Activated CD4-positive, alpha-beta T cell treated with anti-CD3 and anti-CD28 coated beads, Interleukin-2, amount 10 ng/mL, durations not matched to agents 7 days and 5 days (primary cell): ENCODE measurements at places on chromosomes 3 and 15.

DNA sequence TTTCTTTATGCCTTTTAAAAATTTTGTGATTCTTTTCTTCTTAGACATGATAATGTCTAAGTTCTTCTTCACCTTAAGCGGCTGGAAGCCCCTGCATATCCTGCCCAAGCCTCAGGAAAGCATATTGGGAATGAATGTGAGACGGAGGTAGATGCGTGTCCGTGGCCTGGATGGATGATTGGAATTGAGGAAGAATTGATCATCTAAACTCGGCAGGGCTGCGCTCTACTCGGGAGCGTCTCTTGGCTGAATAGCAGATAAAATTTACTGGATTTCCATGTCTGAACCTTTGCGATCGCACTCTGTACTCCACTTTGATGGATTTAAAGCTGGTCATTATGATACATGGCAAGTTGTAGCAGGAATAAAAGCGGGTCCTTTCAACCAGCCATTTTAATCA lies 406.7 kb upstream of the ONECUT1 start:
- DNase-seq = no peak

DNA sequence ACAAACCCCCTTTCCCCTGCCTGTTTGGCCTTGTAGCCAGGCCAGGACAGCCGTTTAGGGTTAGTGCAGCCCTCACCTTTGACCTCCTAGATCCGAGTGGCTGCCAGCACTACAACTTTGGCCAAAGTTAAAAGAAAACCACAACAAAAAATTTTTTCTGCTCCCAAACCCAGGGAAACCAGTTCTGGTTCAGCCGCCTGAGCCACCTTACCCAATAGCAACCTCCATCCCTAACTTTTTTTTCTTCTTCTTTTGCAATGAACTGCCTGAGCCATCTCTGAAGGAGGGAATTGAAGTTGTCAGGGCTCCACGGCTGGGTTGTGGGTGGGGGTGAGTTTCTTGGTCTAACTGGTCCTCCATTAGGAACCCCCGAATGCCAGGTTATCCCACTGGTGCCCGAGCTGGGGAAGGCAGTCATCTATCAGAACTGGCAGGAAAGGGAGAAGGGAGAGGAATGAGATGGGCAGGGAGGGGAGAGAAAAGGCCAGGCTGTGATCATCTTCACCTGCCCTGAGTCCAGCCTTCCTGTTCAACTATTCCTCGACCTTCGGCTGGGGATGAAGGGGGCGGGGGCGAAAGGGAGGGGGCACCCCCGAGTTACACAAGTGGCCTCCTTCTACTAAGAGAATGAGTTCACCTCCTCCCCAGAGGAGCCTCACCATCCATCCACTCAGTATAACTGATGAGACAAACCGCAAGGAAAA lies 6.2 kb upstream of the NR2F2 start:
- no peak for DNase-seq

GRCh38 chr3:139836698-139837464 lies 98.1 kb upstream of the CLSTN2 start:
- no peak for DNase-seq

- DNase-seq = no peak
Observed at GRCh38 chr15:66429117-66429516, 42.4 kb downstream of the MAP2K1 start.

DNA sequence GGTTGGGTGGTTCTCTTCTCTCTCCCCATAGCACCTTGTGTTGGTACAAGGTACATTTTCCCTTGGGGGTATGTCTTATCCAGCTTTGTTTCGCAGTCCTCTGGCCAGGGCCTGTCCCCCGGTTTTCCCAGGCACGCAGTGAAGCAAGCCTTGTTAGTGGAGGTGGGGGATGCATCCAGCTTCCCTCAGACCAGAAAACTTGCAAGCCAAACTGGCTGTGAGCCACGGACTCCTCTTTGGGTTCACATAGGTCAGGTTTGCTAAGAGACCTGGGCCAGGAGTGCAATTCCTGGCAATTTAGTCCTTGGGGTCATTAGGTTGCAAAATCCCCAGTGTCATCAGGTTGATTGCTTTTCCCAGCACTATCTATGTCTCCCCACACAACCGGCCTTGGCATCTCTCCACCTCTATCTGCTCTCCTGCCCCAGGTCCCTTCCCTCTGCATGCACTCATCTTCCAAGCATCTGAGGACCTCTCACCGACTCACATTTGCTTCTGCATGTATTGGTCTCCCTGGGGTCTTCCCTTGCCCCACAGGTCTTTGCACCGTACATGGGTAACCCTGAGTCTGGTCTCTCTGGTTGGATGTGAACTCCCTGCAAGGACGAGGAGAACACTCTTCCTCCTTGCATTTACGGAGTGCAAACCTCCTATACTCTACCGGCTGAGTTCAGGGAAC lies 34.2 kb downstream of the BCL2L10 start:
- no peak for DNase-seq

DNA sequence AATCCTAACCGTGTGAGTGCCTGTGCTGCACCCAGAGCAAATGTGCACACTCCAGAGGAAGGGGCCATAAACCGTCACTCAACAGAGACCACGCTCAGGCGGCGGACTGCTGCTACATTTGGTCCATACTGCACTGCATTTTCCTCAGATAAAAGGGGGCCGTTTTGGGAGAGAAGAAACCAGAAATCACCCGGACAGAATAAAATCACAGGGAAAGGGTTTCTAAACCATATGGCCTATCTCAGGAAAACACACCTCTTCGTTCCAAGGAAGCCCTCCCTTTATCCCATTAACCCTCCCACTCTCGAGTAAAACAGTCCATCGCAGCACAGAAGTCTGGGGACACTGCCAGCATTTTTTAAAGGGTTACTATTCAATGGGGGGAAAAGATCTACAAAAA lies 7.6 kb downstream of the IL17RD start:
- no peak for DNase-seq

- no peak for DNase-seq
Observed at GRCh38 chr15:41183581-41183980, 47.0 kb downstream of the EXD1 start.

DNA sequence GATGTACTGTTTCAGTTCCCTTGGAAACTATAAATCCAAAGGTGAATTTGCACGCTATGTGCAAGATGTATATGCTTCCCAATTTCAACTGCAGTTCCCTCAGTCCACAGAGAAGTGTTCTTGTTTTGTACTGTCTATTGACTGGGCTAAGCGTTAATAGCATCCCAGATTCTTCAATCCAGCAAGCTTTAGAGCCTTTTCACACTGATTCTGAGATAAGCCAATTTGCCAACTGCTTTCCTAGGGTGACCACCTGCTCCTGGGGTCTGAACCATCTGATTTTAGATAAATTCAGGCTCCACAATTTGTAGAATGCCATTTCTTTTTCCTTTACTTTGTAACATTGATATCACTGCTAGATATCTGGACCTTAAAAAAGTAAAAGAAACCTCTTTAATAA lies 340.1 kb downstream of the PTPRG start:
- no peak for DNase-seq

DNA sequence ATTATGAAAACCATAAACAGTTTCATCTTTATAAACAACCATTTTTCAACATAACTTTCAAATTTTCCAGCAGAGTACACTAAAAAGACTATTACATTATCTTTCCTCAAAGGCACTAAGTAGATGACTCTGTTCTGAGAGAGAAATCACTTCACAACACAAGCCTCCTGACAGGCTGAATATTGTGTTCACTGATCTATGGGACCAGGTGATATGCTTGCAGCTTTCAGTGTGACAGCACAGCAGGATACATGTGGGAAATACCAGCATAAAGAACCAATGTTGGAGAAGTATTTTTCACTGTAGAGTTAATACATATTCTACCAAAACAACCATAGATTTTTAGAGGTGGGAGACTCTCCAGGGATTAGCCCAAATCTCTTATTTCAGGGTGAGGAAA lies 350.6 kb downstream of the PLCL2 start:
- DNase-seq = no peak

DNA sequence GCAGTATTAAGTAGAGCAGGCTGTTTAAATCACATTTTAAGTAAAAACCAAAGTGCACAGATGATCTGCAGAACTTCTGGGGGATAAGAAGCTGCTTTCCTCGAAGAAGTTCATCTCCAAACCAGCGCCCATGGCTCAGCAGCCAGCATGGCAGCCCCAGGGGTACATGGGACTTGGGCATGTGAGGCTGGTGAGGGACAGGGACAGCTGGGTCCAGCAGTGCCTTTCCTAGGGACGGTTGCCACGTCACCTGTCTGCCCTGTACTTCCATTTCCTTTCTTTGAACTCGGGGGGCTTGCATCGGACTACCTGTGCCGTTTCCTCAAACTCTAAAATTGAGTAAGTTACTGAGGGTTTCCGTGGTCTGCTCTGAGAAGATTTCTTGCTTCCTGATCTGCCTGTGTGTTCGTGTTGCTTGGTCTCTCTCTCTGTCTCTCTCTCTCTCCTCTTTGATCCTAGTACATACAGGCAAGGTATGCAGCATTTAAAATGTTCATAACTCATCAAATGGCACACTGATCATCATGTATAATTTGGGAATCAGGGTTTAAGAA lies 67.6 kb downstream of the IGF1R start:
- DNase-seq = peak; percentile 13

DNA sequence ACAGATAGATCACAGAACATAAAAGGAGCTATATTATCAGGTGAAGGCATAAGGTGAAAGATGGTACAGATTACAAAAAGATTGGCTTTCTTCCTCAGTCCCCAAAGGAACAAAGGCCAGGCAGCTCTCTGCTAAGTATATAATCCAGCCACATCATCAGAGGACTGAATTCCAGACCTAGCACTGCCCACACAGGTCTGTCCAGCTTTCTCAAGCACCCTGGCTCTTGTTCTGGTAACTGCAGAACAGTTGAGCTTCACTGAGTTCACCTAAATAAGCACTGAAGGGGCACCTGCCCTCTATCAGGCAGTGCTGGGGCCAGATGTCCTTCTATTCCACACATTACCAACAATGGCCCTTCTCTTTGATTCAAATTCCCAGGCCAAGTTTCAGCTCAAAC lies 6.3 kb downstream of the DUOXA1 start:
- DNase-seq = no peak

DNA sequence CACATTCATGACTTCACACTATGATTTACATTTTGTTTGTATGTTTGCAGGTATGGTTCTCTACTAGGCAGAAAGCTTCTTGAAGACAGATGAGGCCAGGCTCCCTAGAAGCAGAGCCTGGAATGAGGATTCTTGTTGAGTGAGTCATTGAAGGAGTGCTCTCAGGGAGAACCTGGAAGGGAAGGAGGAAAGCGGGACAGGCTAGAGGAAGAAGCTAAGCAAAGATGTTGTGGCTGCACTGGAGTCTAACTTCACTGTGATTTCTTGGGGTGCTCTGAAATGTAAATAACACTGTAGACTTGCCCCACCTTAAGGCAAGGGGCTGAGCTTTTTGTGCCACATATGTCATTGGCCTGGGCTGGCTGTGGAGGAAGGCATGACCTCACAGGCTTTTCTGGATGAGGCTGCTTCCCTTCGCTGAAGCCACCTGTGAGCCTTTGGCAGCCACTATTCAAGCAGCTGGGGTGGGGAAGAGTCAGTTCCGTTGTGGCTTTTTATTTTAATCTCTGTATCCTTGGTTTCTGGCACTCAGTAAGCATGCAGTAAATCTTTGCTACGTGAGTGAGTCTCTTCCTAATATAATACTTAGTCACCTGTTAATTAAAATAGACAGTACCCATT lies 307.3 kb downstream of the SV2B start:
- peak; percentile 52 for DNase-seq

DNA sequence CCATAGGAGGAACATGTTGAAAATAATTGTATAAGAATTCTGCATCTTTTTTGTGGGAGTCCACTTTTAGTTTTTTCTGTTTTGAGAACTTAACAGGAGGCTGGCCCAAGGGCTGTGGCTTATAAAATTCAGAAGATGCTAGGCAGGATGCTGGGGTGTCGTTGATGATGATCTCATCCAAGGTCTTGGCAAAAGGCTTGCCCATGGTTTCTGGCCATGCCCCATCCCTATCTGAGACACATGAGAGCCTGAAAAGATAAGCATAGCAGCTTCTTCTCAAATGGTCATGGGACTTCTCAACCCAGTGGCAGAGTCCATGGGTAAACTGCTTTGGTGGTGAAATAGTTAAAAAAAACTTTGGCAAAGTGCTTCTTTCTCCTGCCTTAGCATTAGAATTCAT lies 35.2 kb downstream of the CMSS1 start:
- DNase-seq = no peak

GRCh38 chr15:64702816-64703631 lies 72.4 kb downstream of the RBPMS2 start:
- peak; percentile 96 for DNase-seq

DNA sequence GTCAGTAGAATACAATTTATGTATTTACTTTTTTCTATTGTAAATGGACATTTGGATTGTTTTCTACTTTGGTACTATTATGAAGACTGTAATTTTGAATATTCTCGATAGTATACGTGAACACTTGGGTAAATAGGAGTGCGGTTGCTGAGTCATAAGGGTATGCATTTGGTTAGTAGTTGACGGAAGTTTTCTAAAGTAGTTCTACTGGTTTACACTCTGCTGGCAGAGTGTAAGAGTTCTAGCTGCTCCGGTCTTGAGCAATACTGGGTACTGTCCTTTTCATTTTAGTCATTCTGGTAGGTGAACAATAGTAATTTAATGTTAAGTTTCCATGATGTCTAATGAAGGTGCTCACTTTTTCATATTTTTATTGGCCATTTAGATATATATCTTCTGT lies 70.0 kb downstream of the MEF2A start:
- DNase-seq = no peak

DNA sequence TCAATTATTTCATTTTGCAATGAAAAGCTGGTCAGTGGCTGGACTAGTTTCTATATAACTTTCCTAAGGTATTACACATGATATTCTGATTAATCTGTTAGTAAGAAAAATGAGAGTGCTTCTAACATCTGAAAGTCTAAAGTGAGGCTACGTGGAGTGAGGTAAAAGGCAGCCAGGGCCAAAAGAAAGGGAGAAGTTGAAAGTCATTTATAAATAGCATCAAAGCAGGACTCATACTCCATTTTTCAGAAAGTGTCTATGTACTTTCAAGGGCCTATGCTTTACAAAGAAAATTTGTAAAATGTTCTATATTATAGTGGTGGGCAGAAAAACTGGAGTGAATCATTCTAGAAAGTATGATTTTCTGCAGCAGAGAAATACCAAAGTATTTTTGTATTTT lies 80.0 kb downstream of the CSNK1G1 start:
- no peak for DNase-seq

DNA sequence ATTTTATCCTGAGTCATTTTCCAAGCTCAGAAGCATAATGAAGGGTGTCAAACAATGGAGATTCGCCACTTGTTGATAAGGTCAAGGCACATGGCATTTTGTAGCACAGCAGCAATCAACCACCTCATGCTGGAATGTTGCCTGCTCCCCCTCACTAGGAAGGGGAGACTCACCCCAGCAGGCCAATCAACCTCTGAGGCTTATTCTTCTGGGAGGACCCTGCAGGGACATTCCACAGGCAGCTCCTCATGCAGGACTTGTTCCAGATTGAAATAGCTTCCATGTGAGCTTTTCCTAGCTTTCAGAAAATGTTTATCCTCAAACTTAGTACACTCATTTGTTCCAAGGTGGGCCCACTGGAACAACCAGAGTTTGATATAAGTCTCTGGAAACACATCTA lies 77.6 kb downstream of the SSR3 start:
- no peak for DNase-seq

GRCh38 chr3:68447885-68448284 lies 484.5 kb downstream of the TAFA4 start:
- no peak for DNase-seq

- no peak for DNase-seq
Observed at GRCh38 chr3:127061641-127062040, 78.7 kb downstream of the PLXNA1 start.
